GM12864 (cell line): ENCODE measurements at places on chromosomes 5 and 9.

GRCh38 chr9:1216532-1216931 lies 166.4 kb downstream of the DMRT2 start:
- DNase-seq: no peak

GRCh38 chr5:76586531-76586930 lies 36.7 kb downstream of the F2RL2 start:
- DNase-seq: no peak

DNA sequence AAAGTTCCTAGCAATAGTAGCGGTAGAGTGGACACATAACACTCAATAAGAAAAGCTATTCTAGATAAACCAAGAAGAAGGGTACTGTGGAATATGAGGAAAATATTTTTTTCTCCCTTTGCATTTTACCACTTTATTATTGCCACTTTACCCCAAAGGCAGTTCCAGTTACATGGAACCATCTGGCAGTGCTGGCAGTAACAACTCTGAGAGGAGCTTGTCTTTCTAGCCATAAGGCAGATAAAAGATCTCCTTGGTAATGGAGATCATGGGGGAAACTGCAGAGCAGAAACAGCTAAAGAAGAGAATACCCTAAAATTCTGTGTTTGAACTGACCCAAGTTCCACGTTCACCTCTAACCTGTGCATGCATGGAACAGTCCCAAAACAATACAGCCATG lies 38.5 kb downstream of the UBTD2 start:
- no peak for DNase-seq

GRCh38 chr5:141692919-141693725 lies 11.1 kb upstream of the ARAP3 start:
- DNase-seq: no peak

DNA sequence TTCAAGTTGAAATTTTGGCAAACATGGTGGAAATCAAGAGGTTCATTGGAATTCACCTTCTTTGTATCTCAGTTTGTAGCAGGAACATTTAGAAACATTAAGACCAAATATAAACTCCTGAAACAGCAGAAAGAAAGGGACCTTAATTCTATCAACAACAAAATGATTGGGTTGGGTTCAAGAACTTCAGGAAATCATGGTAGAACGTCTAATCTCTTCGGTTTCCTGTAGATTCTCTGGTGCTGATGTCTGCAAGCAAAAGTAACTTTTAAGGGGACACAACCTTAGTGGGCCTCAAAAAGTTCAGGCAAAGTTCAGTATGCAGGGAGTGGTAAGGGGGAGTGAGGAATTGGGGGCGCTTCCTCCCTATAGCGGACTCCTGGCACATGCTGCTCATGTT lies 3.4 kb downstream of the IL33 start:
- no peak for DNase-seq

DNA sequence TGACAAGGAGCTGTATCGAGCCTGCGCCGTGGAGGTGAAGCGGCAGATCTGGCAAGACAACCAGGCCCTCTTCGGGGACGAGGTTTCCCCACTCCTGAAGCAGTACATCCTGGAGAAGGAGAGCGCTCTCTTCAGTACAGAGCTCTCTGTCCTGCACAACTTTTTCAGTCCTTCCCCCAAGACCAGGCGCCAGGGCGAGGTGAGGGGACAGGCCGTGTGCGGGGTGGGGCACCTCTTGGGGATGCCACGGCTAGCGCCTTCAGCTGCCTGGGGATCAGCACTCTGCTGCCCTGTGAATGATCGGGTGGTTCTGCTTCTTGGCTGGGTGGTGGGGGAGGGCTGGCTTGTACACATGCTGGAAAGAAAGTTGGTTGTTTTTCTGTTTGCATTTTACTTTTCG lies 1.7 kb downstream of the NELFB start:
- no peak for DNase-seq

- DNase-seq: no peak
Observed at GRCh38 chr9:134155812-134156377, 8.5 kb downstream of the RNU6ATAC start.

DNA sequence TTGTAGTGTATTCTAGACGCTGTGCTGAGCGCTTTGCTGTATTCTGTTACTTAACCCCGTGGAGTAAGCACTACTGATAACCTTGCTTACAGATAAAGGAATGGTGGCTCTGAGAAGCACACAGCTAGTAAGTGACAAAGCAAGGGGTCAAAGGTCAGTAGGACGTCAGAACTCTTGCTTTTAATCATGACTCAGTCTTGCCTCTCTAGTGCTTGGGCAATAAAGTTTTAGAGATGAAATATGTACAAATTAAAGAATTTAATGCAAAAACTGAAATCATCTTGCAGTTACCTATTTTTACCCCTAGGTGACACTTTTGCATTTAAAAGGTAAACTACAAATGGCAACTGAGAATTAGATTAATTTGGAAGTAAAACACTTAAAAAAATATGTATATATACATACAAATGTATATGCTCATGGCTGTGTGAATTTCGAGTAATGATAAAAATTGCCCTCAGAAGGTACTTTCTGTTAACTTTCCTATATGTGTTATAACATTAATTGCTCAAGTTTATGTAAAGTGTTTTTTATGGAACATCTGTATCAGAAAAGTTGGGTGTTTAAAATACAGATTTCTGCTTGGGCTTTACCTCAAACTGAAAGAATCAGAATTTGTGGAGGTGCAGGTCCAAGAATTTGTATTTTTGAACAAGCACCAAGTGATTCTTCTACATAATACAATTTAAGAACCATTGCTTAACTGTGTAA lies 175.1 kb upstream of the DAB2 start:
- DNase-seq: no peak

GRCh38 chr5:32004404-32004803 lies 169.7 kb downstream of the GOLPH3 start:
- DNase-seq: no peak

DNA sequence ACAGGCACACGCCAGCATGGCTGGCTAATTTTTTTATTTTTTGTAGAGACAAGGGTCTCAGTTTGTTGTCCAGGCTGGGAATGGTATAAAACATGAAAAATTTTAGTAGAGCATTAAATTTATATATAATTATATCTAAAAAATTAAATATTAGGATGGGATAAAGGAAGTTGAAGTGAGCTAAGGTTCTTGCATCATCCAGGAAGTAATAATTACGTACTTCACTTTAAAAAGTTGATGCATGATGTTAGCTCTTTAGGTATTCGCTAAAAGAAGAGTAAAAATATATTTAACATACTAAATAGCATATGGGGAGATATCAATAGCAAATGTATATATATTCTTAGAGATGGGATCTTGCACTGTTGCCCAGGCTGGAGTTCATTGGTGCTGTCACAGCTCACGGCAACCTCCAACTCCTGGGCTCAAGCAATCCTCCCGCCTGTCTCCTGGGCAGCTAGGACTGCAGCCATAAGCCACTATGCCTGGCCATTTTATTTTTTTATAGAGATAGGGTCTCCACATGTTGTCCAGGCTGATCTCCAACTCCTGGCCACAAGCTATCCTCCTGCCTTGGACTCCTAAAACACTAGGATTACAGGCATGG lies 12.3 kb downstream of the DCAF10 start:
- DNase-seq: no peak

- no peak for DNase-seq
Observed at GRCh38 chr5:132825033-132825833, 5.2 kb downstream of the SHROOM1 start.

DNA sequence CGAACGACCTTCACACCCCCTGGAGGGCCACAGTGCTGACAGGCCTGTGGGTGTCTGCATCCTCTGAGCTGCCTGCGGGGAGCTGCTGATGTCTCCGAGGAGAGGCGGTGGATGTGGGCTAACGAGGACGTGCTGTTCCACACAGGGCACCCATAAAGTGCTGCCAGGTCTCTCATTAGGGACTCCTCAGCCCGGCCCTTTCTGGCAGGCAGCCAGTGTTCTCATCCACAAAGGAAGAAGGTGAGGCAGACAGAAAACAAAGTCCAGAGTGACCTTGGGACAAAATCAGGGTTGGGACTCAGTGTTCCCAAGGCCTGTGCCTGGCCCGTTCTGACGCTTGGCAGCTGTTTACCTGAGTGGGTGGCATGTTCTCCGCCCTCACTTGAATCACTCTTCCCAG lies 29.3 kb downstream of the CARTPT start:
- no peak for DNase-seq

DNA sequence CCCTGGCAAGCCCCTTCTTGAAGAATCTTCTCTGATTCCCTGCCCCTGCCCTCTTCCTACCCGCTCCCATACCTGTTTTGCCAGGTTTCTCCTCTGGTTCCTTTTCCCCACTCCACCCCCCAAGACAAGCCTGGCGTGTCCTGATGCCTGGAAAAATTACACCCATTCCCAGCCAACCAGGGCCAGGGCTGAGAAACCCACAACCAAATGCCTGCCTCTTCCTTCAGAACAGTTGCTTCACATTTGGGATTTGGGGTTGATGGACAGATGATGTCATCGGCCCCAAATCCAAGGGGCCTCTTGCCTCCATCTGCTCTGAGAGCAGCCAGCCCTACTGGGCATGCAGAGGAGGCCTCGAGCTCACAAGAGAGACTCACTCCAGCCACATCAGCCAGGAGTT lies 8.8 kb upstream of the NEK6 start:
- no peak for DNase-seq

DNA sequence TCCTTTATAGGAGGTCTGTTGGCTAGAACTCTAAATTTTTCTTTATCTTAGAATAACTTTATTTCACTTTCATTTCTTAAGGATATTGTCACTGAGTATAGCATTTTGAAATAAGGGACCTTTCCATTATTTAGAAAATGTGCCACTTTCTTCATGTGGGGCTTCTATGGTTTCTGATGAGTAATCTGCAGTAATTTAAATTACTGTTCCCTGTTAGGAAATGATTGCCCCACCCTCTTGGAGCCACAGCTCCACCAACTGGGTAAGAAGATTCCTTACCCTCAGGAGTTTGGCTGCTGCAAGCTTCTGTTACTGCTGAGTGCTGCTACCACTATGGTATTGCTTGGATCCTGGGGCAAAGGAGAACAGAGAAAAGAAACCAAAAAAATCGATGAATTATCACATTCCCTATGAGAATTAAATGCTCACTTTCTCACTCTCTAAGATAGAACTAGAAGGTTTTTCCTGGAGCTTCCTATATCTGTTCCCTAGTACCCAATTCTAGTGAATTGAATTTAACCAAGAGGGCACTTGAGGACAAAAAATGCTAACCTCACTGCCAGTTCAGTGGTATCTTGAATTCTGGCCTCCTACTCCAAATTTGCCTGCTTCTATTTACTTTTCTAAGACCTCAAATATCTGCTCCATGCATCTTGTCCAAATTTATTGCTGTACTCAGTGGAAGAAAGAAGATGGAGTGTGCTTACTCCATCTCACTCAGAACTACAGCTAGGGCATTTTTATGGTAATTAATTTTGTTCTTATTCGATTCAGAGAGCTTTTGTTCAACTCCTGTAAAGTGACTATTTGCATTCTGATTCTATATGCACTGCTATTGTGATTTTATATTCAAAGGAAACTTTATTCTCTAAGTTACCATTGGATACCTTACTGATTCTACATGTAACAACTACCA lies 2111.3 kb downstream of the MAT2B start:
- no peak for DNase-seq

GRCh38 chr9:33082128-33082527 lies 5.7 kb upstream of the SMU1 start:
- DNase-seq: no peak
